Colonic mucosa (tissue), 4 donors: ENCODE measurements at places on chromosomes 2 and 18. TPM values are rescaled to one million over a fixed set of nuclear protein-coding genes. Genes with fewer than 3 reads are reported as not detected.

DNA sequence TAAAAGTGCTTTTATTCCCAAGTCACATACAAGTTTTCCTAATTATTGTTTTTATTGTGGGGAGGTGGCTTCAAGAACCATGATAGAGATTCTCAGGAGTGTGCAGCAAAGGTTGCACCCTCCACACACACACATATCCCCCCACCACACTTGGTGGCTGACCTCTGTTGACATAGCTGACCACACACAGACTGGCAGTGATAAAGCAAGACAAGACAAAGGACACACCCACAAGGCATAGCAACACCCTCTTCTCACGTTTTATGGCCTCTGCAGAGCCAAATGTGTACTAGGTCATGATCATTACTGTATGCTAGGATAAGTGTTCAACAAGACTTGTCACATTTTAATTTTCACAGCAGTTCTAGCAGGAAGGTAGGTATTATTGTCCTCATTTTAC lies 143.0 kb upstream of the EPC2 start:
- DNase-seq = no peak

The ARHGEF33 gene
- 0.35 TPM for total RNA-seq

The CPLX4 gene
- total RNA-seq = not detected

DNA sequence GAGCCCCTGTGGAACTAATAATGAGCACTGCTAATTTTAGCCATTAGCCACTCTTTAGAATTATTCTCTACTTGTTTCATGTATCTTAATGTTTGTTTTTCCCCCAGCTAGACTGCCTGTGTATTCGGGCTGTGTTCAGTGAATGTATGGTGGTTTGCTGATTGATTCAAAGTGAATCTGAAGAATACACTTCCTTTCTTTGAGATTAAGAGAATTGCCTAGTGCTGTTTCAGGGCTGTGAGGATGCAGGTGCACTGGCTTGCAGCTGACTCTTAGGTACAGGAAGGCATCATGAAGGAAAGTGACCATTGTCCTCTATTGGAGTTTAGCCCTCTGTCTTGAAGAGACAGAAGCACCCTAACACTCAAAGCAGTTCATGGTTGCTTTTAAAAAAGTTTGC lies 138.7 kb downstream of the CERS6 start:
- DNase-seq = no peak

The RGPD4 gene
- 0.24 TPM for total RNA-seq

GRCh38 chr2:36461039-36461681 lies 105.6 kb downstream of the CRIM1 start:
- no peak for DNase-seq

- no peak for DNase-seq
Observed at GRCh38 chr2:118250001-118250400, 161.7 kb downstream of the INSIG2 start.

DNA sequence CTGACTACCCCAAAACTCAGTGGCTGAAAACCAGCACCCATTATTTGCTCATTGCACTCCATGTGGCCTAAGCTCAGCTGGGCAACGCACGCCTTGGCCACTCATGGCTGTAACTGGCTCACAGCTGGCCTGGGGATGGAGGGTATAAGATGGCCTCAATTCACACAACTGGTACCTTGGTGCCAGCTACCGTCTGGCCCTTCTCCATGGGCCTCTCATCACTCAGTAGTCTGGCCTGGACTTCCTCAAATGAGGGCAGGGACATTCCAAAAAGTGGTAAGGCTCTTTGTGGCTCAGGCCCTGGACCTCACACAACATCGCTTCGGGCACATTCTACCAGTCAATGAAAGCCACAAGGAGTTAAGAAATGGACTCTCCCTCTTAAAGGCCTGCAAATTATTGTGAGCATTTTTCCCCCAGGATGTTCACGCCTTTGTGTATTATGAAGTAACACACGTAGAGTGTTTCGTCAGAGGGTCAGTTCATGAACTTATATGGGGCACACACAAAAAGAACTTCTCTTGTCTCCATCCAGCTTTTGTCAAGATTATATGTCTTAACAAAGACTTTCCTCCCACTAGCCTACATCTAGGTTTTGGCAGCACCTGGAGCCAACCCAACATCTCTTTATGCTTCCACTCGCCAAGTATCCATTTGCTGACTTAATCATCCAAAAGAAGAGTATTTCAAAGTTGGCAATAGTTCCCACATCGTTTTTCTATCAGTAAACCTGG lies 145.2 kb downstream of the CCBE1 start:
- no peak for DNase-seq

GRCh38 chr18:59799383-59800015 lies 100.3 kb upstream of the PMAIP1 start:
- no peak for DNase-seq

The UCN gene
- total RNA-seq = 0.74 TPM

- DNase-seq = no peak
Observed at GRCh38 chr18:31505156-31505555, 7.2 kb downstream of the DSG2 start.

The PLGLB1 gene
- total RNA-seq = 4.2 TPM

- DNase-seq = no peak
Observed at GRCh38 chr18:4181882-4182568, 273.1 kb downstream of the DLGAP1 start.

DNA sequence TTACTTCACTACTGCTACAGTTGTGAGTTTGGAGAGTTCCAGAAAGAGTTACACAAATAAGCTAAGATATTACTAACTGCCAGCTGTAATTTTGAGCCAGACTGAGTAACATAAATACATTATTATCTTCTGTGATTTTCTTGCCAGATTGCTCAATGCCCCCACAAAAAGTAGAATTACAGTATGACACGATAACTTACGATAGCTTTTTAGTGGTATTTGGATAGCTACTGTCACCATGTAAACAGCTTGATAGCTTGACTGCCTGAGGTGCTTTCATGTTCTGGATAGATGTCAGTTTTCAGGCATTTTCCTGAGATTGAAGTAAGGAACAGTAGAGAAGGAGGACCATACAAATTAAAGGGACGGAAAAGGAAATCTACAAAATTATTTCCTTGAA lies 533.3 kb downstream of the SOCS6 start:
- no peak for DNase-seq

The DNAJC5G gene
- total RNA-seq = not detected

DNA sequence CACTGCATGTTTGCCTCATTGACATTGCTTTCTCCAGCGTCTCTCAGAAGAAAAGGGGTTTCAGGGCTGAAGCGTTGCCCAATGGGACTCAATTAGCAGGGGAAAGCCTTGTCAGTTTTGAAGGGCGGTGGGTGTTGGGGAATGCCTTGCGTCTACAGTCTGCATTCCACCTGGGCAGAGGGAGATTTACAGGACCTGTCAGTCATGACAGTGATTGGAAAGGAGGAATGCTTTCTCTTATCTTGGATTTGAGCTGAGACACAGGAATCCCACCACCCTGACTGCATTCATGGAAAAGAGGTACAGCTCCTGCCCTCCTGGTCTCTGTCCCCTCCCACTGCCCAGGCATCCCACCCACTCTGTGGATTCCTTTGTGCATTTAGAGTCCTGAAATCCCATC lies 123.9 kb downstream of the ACKR3 start:
- DNase-seq = no peak

The NGEF gene
- total RNA-seq = 25.6 TPM

DNA sequence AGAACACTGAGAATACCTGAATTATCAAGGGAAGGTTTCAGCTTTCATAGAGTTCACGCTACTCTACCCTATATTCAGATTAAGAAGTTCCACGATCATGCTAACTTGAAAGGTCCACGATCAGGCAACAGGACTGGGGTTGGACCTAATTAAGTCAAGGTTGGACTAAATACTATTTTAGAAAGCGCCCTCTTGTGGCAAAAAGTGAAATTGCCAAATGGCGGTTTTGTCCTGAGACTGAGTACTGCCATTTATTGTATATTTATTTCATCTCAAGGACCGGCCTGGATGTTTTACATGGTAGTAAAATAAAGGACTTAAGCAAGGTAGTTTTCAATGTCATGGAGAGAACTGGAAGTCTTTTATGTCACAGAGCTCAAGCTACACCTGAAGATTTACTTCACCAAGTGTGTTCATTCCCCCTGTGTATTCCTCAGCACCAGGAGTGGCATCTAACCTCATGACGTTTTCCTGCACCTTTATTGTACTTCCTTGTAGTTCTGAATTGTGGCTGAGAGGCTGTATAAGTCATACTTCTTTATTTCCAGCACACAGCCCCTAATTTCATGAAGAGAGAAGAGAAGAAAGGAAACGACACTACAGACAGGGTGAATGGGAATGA lies 56.8 kb downstream of the SRD5A2 start:
- DNase-seq = peak; percentile 74

GRCh38 chr2:2809771-2810170 lies 478.7 kb upstream of the MYT1L start:
- DNase-seq = no peak

GRCh38 chr2:16413285-16413684 lies 252.3 kb downstream of the CYRIA start:
- no peak for DNase-seq

The UGT1A4 gene
- 1.8 TPM for total RNA-seq

DNA sequence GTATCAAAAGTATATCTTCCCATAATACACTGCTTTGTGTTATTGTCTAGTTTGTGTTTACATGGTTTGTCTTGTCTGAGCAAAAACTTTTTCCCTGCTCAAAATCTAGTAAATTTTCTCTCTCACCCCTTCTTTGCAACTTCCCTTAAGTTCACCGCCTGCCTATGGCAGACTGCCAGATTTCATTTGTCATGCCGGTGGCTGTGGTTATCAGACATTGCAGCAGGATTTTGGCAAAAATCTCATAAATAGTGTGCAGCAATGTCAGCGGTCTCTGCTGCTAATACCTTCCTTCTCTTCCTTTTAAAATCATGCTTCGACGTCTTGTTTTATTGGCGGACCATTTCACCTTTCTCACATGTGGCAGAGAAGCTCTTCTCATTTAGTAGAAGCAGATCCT lies 45.6 kb upstream of the TMEM178A start:
- peak; percentile 26 for DNase-seq

DNA sequence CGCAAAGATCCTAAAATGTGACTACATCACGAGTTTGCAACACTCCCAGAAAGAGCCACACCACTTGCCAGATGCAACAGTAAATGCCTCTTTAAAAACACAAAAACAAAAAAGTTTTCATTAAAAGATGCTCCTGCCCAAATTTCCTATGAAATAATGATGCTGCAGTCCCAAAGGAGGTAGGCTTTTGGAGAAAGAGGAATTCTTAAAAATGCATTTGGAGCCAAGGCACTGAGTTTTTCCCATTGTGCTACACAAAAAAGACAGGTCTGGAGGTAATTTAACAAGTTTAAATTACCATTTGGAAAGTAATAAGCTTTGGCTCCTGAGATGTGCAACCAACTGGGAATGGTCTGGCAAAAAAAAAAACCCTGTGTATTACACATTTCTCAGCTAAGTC lies 145.0 kb downstream of the PID1 start:
- DNase-seq = no peak

The MC2R gene
- total RNA-seq = not detected

The EFR3B gene
- total RNA-seq = 1.7 TPM

- DNase-seq = no peak
Observed at GRCh38 chr2:37456479-37456878, 112.0 kb downstream of the QPCT start.

The AQP12A gene
- 20.5 TPM for total RNA-seq

The SERPINB12 gene
- not detected for total RNA-seq

DNA sequence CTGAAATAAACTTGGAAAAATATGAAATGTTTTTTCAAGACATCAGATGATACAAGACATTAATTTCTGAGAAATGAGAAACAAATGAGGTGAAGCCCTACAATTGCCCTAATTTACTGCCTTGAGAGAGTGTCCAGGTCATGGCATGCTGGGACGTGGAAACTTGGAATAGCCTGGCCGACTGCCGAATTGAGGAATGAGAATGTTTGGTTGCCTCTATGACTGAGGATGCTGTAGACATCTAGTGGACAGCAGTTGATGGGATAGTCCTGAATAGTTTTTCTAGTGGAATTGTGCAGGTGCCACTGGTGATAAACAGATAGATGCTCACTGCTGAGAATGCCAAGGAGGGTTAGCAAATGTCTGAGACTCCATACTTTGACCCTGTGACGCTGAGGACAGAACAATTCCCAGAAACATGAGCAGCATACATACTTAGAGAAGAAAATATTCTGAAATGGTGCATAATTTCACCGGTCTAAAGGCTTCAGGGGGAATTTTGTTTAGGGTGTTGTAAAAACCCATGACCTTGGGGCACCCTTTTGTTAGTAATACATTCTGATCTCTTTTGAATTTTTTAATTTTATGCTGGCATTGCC lies 56.5 kb upstream of the CWC22 start:
- DNase-seq = no peak

- no peak for DNase-seq
Observed at GRCh38 chr18:31563778-31564177, 27.9 kb upstream of the TTR start.
